ENCODE measurements at places on chromosomes 5 and 9.

- no peak for DNase-seq
Observed at GRCh38 chr9:113477058-113477457, 13.5 kb downstream of the RGS3 start.

DNA sequence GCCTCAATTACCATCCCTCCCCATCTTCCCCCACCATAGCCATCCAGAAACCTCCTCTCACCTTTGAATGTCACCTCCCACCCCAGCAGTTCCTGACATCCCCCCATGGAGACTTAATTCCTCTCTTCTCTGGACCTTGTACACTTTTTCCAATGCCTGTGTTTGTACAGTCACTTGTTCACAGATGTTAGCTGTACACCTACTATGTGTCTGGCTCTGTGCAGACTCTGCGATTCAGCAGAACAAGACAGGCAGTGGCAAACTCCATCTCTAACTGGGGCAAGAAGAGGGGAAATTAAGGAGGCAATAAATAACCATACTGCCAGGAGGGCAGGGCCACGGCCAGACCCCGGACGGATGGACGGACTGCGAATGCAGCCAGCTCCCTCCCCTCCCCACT lies 29.8 kb upstream of the CRB2 start:
- DNase-seq: no peak

- no peak for DNase-seq
Observed at GRCh38 chr5:144102979-144103378, 67.5 kb downstream of the YIPF5 start.

- no peak for DNase-seq
Observed at GRCh38 chr9:124453586-124454191, 3.4 kb downstream of the ADGRD2 start.

DNA sequence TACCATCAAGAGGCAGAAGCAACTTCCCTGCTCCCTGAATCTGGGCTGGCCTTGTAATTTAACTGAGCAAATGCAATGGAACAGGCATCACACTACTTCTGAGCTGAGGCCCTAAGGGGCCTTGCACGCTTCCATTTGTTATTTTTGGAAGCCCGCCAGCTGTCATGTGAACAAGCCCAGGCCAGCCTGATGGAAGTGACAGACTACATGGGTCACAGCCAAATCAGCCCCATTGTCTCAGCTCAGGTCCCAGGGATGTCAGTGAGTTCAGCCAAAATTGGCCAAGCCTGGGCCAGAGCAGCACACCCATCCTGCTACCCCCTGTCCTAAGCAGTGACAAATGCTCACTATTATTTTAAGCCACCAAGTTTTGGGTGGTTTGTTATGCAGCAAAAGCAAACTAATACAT lies 72.8 kb downstream of the PRRT1B start:
- DNase-seq: no peak

DNA sequence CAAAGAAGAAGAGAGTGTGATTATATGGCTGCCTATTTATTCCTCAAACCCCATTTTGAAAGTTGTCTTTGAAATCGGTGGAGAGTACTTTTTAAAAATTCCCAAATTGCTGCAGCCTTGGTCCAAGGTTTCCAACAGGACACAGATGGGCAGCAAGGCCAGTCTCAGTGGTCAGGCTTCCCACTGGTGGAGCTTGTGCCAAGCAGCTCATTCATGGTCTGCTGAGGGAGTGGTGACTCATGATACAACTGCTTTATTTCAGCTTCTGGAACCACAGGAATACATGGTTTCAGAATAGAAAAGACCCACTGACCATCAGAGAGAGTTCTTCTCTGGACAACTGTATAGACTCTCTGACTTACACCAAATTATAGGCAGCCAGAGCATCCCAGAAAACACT lies 673.1 kb upstream of the KLF4 start:
- DNase-seq: no peak

- no peak for DNase-seq
Observed at GRCh38 chr5:4639946-4640345, 500.2 kb upstream of the ADAMTS16 start.

- DNase-seq: no peak
Observed at GRCh38 chr9:4353236-4353635, 53.4 kb upstream of the GLIS3 start.

Measured in AG04449 (cell line).